Omental fat pad (tissue), 4 donors: ENCODE measurements at places on chromosomes 1 and 21.

GRCh38 chr1:203183828-203184227 is 2.7 kb downstream of the CHI3L1 start:
- no peak for DNase-seq

- no peak for DNase-seq
Observed at GRCh38 chr1:206962272-206962671, 8.0 kb downstream of the FCAMR start.

GRCh38 chr1:211625040-211625439 is 46.1 kb upstream of the SLC30A1 start:
- DNase-seq = no peak

GRCh38 chr1:9448132-9449109 is 90.8 kb upstream of the SLC25A33 start:
- DNase-seq = no peak

DNA sequence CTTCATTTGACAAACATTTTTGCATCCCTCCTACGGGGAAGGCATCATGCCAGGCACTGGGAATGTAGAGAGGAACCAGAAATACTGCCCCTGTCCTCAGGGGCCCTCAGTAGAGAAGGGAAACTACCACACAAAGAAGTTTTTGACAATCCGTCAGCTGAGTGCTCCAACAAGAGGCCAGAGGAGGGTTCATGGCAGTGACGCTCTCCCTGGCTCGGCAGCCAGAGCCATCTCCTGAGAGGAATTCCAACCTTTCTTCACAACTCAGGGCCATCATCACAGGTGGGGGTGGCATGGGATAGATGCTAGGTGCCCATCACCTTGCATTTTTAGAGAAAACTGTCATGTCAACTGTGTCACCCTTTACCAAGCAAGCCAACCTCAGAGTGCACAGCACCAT is 154.1 kb downstream of the HIVEP3 start:
- no peak for DNase-seq

GRCh38 chr1:151855933-151856332 is 2.4 kb upstream of the THEM5 start:
- DNase-seq = no peak

DNA sequence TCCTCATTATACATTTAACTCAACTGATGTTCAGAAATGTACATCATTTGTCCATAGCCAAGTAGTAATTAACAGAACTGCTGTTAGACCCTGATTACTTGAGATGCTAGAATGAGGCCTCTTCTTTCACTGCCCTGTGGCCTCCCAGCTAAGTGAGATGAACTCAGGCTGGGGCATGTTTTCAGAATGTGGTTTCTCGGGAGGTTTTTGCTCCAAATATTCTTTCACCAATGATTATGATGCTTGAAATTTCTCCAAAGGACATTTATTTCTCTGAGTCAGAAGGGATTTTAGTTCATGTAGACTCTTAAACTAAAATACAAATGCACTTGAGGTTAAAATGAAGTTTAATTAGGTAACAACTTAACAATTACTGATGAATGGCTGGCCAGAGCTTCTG is 34.6 kb upstream of the ADAMTS5 start:
- no peak for DNase-seq

DNA sequence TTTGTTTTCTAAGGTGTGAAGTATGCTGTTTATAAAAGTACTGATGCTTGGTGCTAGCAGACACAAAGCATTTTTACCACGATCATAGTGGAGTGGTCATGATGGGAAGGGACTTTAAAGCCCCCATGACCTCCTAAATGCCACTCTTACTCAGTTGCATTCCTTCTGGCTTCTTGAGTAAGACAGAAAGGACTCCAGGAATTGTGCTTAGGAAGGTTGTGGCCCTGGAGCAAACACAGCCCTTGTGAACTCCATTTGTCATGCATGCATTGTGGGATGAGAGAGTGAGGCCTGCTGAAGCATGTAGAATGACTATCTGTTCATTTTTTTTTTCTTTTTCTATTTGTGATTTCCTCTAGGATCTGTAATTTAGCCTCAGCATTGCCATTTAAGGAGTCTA is 34.2 kb downstream of the AK5 start:
- DNase-seq = no peak

DNA sequence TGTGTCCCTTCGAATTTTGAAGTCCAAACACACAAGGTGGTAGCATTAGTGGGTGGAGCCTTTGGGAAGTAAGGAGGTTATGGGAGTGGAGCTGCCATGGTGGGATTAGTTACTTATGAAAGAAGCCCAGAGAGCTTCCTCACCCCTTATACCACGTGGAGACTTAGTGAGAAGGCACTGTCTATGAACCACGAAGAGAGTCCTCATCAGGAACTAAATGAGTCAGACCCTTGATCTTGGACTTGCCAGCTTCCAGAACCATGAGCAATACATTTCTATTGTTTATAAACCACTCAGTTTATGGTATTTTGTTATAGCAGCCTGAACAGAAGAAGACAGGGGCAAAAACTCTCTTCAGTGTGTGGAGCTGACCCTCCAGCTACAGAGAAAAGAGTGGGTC is 259.3 kb upstream of the AJAP1 start:
- DNase-seq = no peak

GRCh38 chr1:101284622-101285218 is 47.9 kb downstream of the S1PR1 start:
- DNase-seq = no peak

DNA sequence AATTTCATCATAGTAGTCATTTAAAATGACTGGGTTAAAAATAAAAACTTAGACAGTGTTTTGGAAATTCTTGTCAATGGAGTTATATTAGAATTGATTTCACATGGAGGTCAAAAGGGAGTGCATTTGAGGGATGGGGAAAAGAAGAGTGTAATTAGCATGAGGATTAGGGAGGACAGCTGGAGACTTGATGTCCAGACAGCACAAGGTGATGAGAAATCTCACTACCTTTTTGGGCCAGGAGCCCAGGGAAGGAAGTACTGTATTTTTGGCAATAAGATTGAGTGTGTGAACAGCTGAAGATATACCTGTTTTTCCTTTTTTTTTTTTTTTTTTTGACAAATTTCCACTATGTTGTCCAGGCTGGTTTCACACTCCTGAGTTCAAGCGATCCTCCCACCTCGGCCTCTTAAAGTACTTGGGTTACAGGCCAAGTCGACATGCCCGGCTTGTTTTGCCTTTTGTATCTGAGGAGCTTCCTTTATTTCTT is 163.6 kb downstream of the PAPPA2 start:
- no peak for DNase-seq

GRCh38 chr1:42961312-42962091 is 2.8 kb upstream of the SLC2A1 start:
- no peak for DNase-seq

DNA sequence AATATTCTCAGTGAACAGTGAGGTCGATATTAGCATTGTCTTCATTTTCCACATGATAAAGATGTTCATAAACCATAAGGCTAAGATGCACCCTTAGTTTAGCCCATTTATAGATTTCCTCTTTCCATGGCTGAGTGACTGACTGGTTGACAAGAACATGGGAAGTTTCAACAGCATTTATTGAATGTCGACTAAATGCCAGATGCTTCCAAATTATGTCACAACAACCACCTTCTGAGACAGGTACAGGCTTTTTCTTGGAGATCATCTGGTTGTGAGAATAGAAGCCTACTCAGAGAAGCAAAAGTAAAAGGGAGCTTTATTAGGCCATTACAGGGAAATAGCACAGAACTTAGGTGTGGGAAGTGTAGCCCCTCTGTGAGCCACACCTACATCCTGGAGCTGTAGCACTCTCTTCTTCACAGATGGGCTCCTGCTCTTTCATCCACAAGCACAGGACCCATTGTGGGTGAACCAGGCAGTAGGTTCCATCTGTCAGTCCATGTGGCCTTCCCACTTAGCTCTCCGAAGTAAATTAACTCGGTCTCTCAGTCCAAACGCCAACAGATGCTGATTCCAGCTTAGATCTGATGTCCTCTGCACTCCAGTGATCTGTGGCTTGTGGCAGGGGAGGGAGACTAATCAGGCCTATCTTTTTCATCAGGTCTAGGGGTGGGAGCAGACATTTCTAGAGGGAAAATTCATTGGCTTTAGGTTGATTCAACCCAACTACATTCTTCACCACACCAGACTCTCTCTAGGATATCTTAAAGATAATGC is 14.3 kb downstream of the ATP2B4 start:
- DNase-seq = no peak

DNA sequence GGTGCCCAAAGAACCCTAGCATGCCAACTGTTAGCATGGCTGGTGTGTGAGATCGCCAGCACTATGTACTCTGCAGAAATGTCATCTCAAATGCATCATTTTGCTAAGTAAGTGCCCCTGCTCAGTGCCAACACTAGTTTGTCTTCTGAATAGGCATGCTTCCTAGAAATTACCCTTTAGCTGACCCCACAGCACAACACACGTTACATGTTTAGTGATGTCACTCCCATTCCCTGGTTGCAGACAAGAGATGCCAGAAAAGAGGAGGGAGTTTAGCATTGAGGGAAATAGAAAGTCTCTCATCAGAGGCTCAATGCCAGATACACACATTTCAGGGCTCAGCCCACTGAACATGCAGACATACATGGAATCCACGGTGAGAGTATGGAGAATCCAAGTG is 9.3 kb upstream of the ST6GALNAC3 start:
- no peak for DNase-seq

- DNase-seq = no peak
Observed at GRCh38 chr1:112666946-112667345, 7.5 kb upstream of the MOV10 start.

GRCh38 chr1:236156512-236157208 is 14.3 kb downstream of the GPR137B start:
- no peak for DNase-seq

- DNase-seq = no peak
Observed at GRCh38 chr1:11880911-11881748, 22.4 kb upstream of the NPPB start.

DNA sequence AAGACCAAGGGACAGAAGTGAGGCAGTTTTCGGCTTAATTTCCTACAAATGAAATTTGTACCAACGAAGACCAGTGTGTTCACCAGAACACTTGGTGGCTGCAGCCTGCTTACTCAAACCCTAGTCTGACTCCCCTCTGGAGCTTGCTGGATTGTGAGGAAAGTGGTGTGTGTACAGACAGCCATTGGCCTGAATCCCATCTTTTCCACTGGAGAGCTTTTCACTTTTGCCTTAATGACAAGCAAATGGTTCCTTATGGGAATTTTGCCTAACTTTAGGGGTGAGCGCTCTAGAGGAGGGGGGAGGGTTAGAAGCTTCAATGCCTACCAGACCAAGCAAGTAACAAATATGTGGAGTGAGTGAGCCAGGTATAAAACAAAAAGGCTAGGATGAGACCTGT is 17.3 kb downstream of the METTL13 start:
- no peak for DNase-seq

GRCh38 chr1:43608827-43609226 is 41.1 kb upstream of the KDM4A start:
- DNase-seq = no peak

DNA sequence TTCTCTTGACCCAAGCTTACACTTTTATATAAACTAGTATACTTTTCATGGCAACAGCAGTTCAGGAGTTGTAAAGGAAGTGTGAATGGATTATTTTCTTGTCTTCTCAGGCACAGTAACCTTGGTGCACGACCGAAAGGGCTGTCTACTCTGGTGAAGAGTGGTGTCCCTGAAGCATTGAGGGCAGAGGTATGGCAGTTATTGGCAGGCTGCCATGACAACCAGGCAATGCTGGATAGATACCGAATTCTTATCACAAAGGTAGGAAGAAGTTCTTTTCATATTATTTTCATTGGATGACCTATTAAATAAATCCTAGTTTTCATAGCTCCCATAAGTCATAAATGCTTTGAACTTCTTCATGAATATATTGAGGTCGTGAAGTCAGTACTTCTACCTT is 53.9 kb upstream of the GPR52 start:
- no peak for DNase-seq

DNA sequence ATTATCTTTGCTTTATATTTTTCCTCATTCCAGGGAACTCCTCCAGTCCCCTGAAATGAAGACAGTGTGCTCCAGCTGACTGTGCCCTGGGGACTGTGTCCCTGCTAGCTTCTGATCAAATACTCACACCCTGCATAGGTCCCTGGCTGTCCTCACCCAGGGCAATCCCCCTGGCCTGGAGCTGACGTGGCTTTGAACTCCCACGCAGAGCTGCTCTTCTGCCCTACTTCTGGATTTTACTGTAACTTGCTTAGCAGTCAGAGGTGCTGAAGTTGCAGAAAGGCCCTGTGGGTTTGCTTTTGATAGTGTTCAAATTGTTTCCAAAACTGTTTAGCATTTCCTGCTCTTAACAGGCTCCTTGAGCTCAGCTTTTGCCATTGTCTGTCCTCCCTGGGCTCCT is 186.5 kb downstream of the FASLG start:
- DNase-seq = no peak

- no peak for DNase-seq
Observed at GRCh38 chr1:23417570-23417969, 7.0 kb downstream of the TCEA3 start.

- no peak for DNase-seq
Observed at GRCh38 chr21:40586575-40586974, 260.4 kb downstream of the DSCAM start.

GRCh38 chr1:225816643-225817538 is 7.0 kb downstream of the EPHX1 start:
- DNase-seq = no peak

DNA sequence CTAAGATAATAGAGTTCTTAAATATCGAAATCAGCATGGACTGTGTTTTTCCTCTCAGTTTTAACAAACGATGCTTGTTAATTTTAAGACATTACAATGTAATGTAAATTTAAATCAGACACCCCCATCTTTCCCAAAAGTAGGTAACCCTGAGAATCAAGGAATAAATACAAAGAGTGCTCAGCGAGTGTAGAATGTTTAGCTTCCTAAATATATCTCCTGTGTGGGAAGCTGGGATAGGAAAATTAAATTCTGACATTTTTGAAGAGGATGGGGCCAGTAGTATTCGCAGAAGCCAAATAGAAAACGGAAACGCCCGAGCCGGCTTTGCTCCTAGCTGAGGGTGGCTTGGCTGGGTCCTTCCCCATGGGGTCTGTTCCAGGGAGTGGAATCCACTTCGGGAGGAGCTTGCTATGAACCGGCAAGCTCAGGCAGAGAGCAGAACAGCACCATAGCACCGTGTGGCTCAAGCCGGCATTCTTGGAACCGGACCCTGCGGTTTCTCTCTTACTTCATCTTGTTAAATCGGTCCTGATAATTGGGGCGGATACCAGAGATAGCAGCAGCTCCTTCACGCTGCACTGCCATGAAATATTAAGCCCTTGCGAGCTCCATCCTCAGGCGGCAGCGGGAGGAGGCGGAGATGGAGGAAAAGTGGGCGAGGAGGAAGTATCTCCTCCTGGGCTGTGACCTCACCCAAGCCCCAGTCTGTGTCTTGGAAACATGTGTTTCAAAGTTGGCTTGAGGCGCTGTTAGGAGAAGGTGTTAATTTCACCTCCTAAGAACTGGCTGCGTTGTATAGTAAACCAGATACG is 24.9 kb downstream of the MAP3K7CL start:
- no peak for DNase-seq

GRCh38 chr21:36059823-36060158 is 535 bp downstream of the SETD4 start:
- peak; percentile 30 for DNase-seq

- no peak for DNase-seq
Observed at GRCh38 chr1:109501644-109502363, 7.7 kb downstream of the AMIGO1 start.

GRCh38 chr1:179821524-179821923 is 56.1 kb downstream of the TOR1AIP2 start:
- DNase-seq = no peak

- DNase-seq = no peak
Observed at GRCh38 chr1:232386294-232386693, 243.6 kb downstream of the SIPA1L2 start.

GRCh38 chr1:150534002-150534401 is 15.2 kb upstream of the ADAMTSL4 start:
- no peak for DNase-seq

- no peak for DNase-seq
Observed at GRCh38 chr21:45525153-45525909, 16.9 kb downstream of the SLC19A1 start.

- DNase-seq = no peak
Observed at GRCh38 chr1:110688514-110688913, 13.8 kb upstream of the KCNA3 start.
